ENCODE measurements at places on chromosomes 11 and 22. TPM values are rescaled to one million over a fixed set of nuclear protein-coding genes. Genes with fewer than 3 reads are reported as not detected.
A peak's percentile ranks its signal among the peaks of the same experiment; 100 is the strongest.

GRCh38 chr11:22521226-22521625, 104.4 kb downstream of the FANCF start:
- no peaks in the 10 kb centered on the region for H3K27me3 ChIP-seq
- DNase-seq, result no peak
- no peaks in the 10 kb centered on the region for H3K36me3 ChIP-seq
- H3K4me3 ChIP-seq, result no peak overlapping the region
- no peak overlapping the region for H3K27ac ChIP-seq

DNA sequence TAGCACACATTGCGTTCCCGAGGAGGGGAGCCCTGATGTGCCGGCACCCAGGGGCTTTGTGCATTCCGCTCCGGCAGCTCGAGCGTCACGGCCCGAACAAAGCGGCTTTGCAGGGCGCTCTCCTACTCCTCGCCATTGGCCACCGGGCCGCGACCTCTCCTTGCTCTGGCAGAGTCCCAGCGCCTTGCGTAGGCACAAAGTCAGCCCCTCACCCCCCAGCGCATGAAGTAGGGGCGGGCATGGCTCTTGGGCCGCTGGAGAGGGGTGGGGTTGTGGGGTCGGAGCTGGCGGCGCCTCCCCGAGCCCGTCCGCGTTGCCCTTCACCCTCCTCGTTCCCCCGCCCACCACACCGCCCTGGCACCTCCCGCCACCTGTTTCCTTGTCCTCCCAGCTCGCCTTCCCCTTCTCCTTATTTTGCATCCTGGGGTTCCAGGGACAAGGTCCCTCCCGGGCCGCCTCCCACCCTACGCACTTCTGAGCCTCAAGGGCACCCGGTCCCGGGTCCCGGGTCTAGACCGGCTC, 753 bp upstream of the PPARA start:
- H3K36me3 ChIP-seq, result peaks cover 3% of the 10 kb centered on the region
- peaks cover 7% of the 10 kb centered on the region for H3K4me1 ChIP-seq
- peaks cover 10% of the 10 kb centered on the region for H3K27me3 ChIP-seq
- DNase-seq, result peak; percentile 24
- H3K4me3 ChIP-seq, result peak overlapping the region; percentile 88

DNA sequence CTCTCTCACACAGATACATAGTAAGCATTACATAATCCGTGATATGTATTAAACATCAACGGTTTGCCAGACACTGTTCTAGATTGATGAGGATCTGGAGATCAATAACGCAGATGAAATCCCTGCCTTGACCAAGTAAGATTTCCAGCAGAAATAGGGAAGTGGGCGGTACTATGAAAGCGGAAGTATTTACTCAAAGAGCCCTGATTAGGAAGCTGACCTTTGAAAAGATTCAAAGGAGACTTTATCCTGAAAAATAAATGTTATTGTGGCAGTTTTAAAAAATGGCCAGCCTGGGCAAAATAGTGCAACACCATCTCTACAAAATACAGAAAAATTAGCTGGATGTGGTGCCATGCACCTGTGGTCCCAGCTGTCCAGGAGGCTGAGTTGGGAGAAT, 26.8 kb downstream of the GAB2 start:
- H3K27me3 ChIP-seq, result peaks cover 2% of the 10 kb centered on the region
- no peak for DNase-seq
- peaks cover 38% of the 10 kb centered on the region for H3K4me1 ChIP-seq
- H3K4me3 ChIP-seq, result no peak overlapping the region
- peaks cover 13% of the 10 kb centered on the region for H3K36me3 ChIP-seq
- no peak overlapping the region for H3K27ac ChIP-seq

- DNase-seq, result no peak
- H3K27ac ChIP-seq, result no peak overlapping the region
- H3K4me3 ChIP-seq, result no peak overlapping the region
- peaks cover 4% of the 10 kb centered on the region for H3K27me3 ChIP-seq
- peaks cover 4% of the 10 kb centered on the region for H3K4me1 ChIP-seq
Measured at GRCh38 chr22:38938925-38939324, 18.5 kb upstream of the APOBEC3A start.

GRCh38 chr11:70487160-70487559, 88.8 kb downstream of the CTTN start:
- no peak overlapping the region for H3K4me3 ChIP-seq
- H3K36me3 ChIP-seq, result peaks cover 8% of the 10 kb centered on the region
- H3K27me3 ChIP-seq, result no peaks in the 10 kb centered on the region
- no peak overlapping the region for H3K27ac ChIP-seq
- no peaks in the 10 kb centered on the region for H3K4me1 ChIP-seq

- H3K27me3 ChIP-seq, result peaks cover 9% of the 10 kb centered on the region
- H3K4me3 ChIP-seq, result no peak within 1 kb of the TSS
- no peaks in the 10 kb centered on the region for H3K36me3 ChIP-seq
- H3K4me1 ChIP-seq, result peaks cover 2% of the 10 kb centered on the region
- H3K27ac ChIP-seq, result no peak within 1 kb of the TSS
Measured at GRCh38 chr11:67452141-67452952, at the start of gene GPR152. TSS of gene GPR152 (minus strand) at chr11:67452729. CDS start at chr11:67452724, 5 bp downstream.

- H3K27ac ChIP-seq, result no peak overlapping the region
- H3K27me3 ChIP-seq, result peaks cover 5% of the 10 kb centered on the region
- no peak for DNase-seq
- no peaks in the 10 kb centered on the region for H3K36me3 ChIP-seq
Measured at GRCh38 chr22:30217698-30218560, 28.6 kb downstream of the LIF start.

GRCh38 chr22:39658367-39658766, 87.8 kb downstream of the CACNA1I start:
- no peak overlapping the region for H3K4me3 ChIP-seq
- no peak overlapping the region for H3K27ac ChIP-seq
- H3K36me3 ChIP-seq, result no peaks in the 10 kb centered on the region
- DNase-seq, result no peak
- H3K4me1 ChIP-seq, result peaks cover 7% of the 10 kb centered on the region

DNA sequence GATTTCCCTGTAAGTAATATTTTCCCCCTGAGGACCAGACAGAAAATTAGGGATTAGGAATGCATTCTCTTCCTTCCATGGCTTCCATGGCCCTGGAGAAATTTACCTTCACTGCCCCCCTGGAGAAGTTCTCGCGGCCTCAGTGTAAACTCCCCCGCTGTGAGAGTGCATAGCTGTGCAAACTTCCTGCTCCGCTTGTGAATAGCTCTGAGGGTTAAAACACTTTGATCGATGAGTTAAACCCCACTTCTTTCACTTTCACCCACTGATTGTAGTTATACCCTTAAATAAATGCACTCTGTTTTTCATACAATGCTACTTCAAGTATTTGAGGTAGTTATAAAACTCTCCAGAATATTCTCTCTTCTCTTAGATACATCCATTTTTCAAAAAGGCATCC, 190.8 kb downstream of the DSCAML1 start:
- H3K27ac ChIP-seq, result no peak overlapping the region
- no peaks in the 10 kb centered on the region for H3K36me3 ChIP-seq
- H3K4me3 ChIP-seq, result no peak overlapping the region
- peaks cover 6% of the 10 kb centered on the region for H3K27me3 ChIP-seq
- DNase-seq, result no peak

- H3K27ac ChIP-seq, result peak overlapping the region; percentile 82
- peaks cover 35% of the 10 kb centered on the region for H3K4me1 ChIP-seq
- H3K4me3 ChIP-seq, result peak overlapping the region; percentile 85
- H3K36me3 ChIP-seq, result peaks cover 12% of the 10 kb centered on the region
Measured at GRCh38 chr22:21569459-21570170, 2.1 kb downstream of the UBE2L3 start.

DNA sequence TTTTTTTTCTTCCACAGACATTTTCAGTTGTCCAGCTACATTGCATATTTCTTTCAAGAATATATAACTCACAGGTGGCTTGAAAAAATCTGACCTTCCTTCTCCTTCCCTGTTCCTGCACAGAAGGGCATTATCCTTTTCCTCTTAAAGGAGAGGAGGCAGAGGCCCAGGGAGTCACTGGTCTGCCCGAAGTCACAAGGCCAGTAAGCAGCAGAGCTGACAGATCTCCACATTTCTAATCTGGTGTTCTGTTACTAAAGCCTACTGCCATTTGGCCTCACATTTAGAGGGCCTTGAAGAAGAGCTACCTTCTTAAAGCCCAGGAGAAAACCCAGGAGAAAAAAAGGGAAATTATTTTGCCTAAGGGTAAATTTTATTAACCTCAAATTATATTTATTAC, 12.3 kb downstream of the ENDOD1 start:
- H3K4me1 ChIP-seq, result peaks cover 11% of the 10 kb centered on the region
- H3K36me3 ChIP-seq, result no peaks in the 10 kb centered on the region
- peaks cover 3% of the 10 kb centered on the region for H3K27me3 ChIP-seq

DNA sequence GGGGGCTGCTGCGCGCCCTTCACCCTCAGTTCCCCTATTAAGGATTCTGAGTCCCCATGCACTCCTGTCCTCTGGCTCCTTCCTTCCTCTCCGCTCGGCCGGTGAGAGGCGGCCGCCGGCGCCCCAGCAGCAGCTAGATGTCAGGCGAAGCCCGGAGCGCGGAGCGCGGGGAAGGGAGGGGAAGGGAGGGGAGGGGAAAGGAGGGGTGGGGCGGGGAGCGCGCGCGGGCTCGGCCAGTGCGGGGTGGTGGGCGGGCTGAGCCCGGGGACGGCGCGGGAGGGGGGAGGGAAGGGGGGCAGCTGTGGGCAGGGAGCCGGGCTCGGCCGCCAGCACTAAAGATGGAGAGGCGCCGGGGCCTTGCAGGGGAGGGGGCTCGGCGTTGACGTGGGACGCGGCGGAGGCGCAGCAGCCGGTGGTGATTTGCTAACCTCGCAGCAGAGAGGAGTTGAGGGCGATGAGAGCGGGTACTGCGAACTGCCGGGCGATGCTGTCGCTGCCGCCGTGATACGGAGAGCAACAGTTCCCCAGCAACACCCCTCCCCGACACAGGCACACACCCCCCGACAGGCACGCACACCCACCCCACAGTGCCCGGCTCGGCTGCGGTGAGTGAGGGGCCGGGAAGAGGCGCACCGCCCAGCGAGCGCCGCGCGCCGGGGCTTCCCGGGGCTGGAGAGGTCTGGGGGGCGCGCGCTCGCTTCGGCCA, at the start of gene ZBTB16:
Gene ZBTB16 (plus strand): TSS at position 434 of the 706 bp plus-strand sequence. CDS start 3,590 bp downstream, outside the sequence.
- DNase-seq, result peak; percentile 46
- peaks cover 8% of the 10 kb centered on the region for H3K4me1 ChIP-seq
- H3K4me3 ChIP-seq, result peak within 1 kb of the TSS; percentile 88
- H3K27ac ChIP-seq, result no peak within 1 kb of the TSS

DNA sequence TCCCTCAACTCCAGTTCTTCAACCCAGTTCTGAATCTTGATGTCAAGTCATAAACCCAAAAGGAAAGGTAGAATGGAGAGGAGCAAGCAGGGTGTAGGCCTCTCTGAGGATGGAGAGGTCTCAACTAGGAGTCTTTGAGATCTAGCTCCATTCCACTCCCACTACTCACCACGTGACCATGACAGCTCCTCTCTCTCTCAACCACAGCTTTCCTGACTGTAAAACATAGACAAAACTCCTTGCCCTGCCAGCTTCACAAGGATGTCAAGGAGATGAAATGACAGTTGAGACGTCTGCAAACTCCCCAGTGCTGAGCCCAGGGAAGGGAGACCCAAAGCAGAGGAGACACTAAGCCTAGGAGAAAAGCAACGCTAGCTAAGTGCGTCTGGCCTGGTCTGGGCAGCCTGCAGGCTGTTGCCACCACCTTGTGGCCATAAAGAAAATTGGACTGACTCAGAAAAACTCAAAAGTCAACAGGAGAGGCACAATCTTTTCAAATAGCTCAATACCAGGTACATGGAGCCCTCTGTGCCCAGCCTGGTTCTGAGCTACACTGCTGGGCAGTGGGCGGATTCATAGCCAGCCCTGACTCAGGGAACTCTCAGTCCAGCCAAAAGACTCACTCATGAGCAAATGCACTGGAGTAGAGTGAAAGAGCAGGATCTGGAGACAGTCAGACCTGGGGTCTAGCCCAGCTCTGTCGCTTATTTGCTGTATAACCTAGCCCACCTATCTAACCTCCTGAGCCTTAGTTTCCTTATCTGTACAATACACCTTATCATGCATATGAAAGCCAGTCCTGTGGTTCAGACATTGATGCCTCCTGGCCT, 3.4 kb downstream of the CLPB start:
- peaks cover 22% of the 10 kb centered on the region for H3K36me3 ChIP-seq
- H3K4me3 ChIP-seq, result no peak overlapping the region
- H3K27me3 ChIP-seq, result peaks cover 2% of the 10 kb centered on the region
- peak; percentile 32 for DNase-seq
- no peak overlapping the region for H3K27ac ChIP-seq
- H3K4me1 ChIP-seq, result peaks cover 26% of the 10 kb centered on the region

- DNase-seq, result no peak
- no peak overlapping the region for H3K27ac ChIP-seq
- no peaks in the 10 kb centered on the region for H3K4me1 ChIP-seq
- H3K36me3 ChIP-seq, result peaks cover 42% of the 10 kb centered on the region
Measured at GRCh38 chr22:19911540-19912270, 29.9 kb upstream of the COMT start.

DNA sequence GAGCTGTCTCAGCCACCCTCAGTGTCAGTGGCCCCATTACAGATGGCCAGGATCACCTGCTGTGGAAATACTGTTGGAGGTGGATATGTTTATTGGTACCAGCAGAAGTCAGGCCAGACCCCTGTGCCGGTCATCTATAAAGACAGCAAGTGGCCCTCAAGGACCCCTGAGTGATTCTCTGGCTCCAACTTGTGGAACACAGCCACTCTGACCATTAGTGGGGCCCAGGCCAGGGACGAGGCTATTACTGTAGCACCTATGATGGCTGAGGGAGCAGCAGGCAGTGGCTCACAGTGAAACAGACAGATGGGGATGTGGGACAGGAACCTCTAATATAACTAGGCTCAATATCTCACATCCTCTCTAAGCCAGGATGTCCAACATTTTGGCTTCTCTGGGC, 25.5 kb upstream of the GGTLC2 start:
- H3K4me3 ChIP-seq, result no peak overlapping the region
- DNase-seq, result no peak
- peaks cover 2% of the 10 kb centered on the region for H3K27me3 ChIP-seq
- H3K36me3 ChIP-seq, result no peaks in the 10 kb centered on the region
- no peak overlapping the region for H3K27ac ChIP-seq

DNA sequence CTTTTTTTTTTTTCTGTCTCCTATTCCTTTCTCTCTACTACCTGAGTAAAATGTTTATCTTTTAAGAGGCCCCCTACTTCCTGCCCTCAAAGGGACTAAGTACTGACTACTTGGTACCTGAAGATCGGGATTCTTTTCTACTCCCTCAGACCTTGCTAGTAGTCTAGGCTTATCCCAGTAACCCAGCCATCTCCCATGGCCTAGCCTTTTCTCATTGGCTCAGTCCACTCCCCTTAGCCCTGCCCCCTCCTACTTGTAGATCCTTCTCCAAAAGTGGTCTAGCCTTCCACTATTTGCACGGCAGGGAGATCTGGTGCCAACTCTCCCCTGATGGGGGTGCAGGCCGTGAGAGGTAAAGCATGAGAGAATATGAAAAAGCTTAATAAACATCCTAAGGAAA, 133.7 kb downstream of the RCN1 start:
- no peak overlapping the region for H3K27ac ChIP-seq
- H3K4me3 ChIP-seq, result no peak overlapping the region
- no peaks in the 10 kb centered on the region for H3K27me3 ChIP-seq
- H3K36me3 ChIP-seq, result no peaks in the 10 kb centered on the region

GRCh38 chr11:58926251-58926650, 13.0 kb upstream of the GLYATL1 start:
- H3K4me1 ChIP-seq, result peaks cover 54% of the 10 kb centered on the region
- H3K36me3 ChIP-seq, result no peaks in the 10 kb centered on the region
- H3K27ac ChIP-seq, result peak overlapping the region; percentile 50
- DNase-seq, result no peak

PKNOX2 gene
- total RNA-seq, result 41.8 TPM

OR52I2 gene
- not detected for total RNA-seq

MMP7 gene
- not detected for total RNA-seq

OR51B2 gene
- total RNA-seq, result not detected

ACTN3 gene
- 0.21 TPM for total RNA-seq

EHF gene
- not detected for total RNA-seq

MYRF gene
- total RNA-seq, result 1.5 TPM

LRRC74B gene
- not detected for total RNA-seq

SLC22A6 gene
- total RNA-seq, result not detected

MMP10 gene
- total RNA-seq, result not detected

YPEL1 gene
- total RNA-seq, result 11.5 TPM

CSNK2A3 gene
- total RNA-seq, result 4.3 TPM

CSF2RB gene
- total RNA-seq, result 12.0 TPM

IGSF9B gene
- total RNA-seq, result 6.6 TPM

RCOR2 gene
- 9.3 TPM for total RNA-seq

Data from endothelial cell (in vitro differentiated cells).